ENCODE measurements at places on chromosomes 16 and 17.

- no peak for DNase-seq
Measured at GRCh38 chr16:85253084-85253941, 141.0 kb upstream of the CIBAR2 start.

GRCh38 chr16:70661918-70662641 is 15.7 kb downstream of the IL34 start:
- DNase-seq = no peak

DNA sequence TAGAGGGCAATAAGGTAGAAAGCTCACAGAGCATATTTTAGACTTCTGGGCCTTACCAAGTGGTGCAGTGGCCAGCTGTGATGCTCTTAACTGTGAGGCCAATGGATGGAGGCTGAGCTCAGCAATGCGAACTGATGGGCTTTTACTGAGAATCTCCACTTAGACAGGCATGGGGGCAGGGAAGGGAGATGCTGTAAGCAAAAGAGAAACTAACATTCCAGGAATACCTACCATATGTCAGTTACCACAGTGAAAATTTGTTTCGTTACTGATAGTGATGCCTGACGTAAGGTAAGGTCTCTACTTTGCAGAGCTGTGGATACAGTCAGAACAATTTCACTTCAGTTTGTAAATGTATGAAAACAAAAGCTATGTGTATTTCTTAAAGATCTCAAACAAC is 250.6 kb upstream of the ZFHX3 start:
- DNase-seq = no peak

DNA sequence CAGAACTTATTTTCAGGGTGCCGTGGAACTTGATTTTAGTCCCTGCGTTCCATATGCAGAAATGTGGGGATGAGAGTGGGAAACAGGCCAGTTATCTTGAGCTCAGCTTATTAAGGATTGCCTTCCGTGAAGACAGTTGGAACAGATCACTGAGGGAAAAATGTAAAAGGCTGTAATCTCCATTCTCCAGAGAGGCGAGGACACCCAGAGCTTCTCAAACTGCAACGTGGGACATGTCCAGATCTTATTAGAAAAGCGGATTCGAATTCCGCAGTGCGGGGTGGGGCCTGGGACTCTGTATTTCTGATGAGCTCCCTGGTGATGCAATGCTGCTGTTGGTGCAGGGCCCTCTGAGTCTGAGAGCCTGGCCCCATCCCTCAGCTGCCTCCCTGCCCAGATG is 185.6 kb upstream of the CIBAR2 start:
- no peak for DNase-seq

GRCh38 chr16:4240624-4241023 is 1.3 kb downstream of the SRL start:
- no peak for DNase-seq

DNA sequence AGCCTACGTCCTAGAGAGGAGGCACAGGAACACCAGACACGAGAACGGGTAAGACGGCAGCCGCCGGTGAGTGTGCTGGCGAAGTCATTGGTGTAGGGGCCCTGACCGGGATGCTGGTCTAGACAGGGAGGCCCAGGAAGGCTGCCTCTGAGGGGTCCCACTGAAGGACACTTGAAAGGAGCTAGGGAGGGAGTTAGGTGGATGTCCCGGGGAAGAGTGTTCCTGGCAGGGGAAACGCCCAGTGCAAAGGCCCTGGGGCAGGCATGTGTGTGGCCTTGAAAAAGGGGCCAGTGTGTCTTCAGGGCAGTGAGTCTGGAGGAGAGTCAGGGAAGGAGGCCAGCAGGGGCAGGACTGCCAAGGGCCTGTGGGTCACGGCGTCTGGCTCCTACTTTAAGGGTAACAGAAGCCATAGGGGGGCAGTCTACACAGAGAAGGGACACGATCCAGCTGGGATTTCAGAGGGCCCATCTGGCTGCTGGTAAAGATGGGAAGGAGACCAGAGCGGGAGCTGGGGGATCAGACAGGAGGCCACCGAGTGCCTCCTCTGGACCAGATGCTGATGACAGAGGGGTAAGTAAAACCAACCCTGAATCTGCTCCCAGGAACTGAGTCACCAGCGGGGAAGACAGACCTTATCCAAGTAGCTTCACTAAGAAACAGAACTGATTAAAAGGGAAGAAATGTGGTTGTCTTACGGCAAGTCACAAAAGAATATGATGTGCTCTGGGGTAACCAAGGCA is 115.9 kb downstream of the LITAF start:
- DNase-seq = no peak

- no peak for DNase-seq
Measured at GRCh38 chr16:3909791-3910583, 29.5 kb upstream of the CREBBP start.

GRCh38 chr16:10552998-10553491 is 27.4 kb downstream of the EMP2 start:
- no peak for DNase-seq

DNA sequence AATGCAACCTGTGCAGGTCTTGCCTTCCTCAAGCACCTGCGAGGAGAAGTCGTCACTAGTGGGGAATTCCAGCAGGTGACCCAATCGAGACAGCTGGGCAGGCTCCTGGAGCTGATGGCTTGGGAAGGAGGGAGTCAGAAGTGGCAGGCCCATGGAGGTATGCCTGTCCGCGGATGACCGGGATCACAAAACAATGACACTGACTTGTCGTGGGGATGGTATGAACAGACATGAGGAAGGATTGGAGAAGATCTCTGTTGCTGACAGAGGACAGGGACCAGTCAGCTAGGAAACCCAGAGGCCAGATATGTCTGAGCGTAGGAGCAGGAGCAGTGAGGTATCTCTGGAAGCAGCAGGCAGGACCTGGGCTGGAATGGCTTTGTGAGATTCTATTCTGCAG is 233.3 kb downstream of the SOX9 start:
- DNase-seq = no peak

- no peak for DNase-seq
Measured at GRCh38 chr17:77778636-77779489, 179.6 kb upstream of the TNRC6C start.

GRCh38 chr17:13222975-13223374 is 205.1 kb upstream of the ELAC2 start:
- DNase-seq = no peak

DNA sequence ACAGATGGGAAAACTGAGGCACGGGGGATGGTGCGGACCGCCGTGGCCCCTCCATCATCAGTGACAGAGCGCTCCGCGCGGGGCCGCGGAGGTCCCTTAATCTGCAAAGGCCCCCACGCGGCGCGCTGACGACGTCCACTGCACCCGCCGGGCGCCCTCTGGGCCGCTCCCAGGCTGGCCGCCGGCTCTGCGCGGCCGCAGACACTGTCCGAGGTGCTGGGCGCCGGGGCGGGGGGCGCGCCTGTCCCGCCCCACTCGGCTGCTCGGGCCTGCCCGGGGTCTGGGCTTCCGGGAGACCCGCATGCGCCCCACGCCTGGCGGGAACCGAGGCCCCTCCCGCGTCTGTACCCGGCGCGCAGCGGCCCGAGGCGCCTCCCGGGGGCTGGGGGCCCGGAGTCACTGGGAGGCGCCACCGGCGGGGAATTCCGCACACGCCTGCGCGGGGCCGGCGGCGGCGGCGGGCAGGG is 550 bp upstream of the RNF213 start:
- DNase-seq = no peak

DNA sequence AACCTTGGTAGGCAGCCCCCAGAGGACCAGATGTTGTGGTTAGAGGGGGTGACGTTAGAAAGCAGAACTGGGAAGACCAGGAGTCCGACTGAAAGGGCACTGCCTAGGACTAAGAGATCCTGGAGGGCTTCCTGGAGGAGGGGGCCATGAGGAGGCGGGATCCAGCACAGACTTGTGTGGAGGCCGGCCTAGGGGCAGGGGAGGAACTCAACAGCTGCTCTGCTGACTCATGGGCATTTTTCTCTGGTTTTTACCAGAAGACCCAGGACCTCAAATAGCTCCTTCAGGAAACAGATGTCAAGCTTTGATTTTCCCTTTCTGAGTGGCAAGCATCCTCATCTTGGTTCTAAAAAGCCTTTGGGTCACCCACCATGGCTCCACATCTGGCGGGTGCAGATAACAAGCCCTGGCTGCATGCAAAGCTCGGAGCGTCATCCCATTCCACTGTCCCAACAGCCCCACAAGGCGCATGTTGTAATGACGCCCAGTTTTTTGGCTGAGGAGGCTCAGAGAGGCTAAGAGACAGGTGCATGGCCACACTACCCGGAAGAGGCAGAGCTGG is 29.0 kb downstream of the IL21R start:
- no peak for DNase-seq

- no peak for DNase-seq
Measured at GRCh38 chr16:6229186-6229585, 1103.5 kb upstream of the RBFOX1 start.

DNA sequence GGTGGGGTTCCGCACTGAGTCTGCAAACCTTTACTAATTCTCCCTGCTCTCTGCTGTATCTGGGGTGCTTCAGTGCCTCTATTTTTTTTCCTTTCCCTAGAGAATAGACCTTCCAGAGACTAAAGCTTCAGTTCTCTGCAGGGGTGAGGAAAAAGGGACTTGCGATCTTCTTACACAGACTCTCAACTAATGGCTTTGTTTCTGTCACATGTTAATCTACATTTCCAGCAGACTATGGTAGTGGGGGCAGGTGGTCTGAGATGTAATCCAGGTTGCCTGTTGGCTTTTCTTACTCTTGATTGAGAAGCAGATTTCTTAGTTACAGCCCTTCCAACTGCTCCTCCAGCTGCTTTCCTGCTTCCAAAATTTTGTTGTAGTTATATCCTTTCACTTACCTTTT is 229.0 kb upstream of the NLRP1 start:
- DNase-seq = no peak

GRCh38 chr17:74037320-74037719 is 166.2 kb upstream of the RPL38 start:
- DNase-seq = no peak

DNA sequence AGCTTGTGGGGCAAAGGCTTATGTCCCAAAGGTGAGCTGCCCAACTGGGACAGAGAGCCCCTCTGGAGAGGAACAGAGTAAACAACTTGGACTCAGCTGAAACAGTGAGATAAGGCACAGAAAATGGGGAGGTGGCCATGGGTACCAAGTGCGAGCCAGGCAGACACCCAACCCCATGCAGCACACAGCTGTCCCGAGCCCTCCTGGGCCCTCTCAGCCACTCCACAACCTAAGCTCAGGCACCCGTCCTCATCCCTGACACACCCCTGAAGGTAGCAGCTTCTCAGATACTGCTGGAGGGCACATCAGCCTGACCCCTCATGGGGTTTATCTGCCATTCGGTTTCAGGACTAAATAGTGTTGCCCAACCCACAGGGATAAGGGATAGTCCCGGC is 4.8 kb upstream of the GFOD2 start:
- DNase-seq = no peak

DNA sequence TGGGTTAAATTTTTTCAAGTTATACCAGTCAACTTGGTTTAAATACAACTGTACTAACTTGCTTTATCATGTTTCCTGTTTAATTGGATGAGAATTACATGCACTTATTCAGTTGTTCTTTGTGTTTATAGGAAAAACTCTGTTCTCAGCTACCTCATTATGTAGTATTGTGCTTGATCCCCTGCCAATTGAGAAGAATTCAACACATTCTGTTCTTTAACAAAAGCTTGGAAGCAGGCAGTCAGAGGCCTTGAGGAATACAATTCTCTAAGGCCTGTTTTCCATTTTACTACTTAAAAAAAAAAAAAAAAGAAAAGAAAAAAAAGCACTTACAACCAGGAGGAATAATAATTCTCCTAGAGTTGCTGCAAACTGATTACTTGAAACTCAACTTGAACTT is 60.6 kb upstream of the CMIP start:
- no peak for DNase-seq

DNA sequence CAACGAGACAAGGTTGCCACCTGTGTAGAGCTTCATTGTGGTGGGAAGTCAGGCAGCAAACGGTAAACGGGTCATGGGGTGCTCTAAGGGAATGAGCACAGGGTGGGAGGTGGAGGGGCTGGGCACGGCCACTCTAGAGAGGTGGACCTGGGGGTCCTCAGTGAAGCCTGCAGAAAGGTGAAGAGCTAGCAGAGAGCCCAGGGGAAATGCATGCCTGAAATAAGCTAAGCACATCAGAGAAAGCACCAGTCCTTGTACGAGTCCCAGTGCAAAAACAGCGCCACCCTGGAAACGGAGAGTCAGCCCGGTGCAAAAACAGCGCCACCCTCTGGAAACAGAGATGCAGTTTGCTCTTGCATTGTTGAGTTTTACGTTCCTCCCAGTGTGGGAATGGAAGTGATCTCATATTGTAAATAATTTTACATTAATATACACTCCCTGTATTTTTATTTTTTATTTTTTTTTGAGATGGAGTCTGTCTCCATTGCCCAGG is 65.0 kb downstream of the TBC1D16 start:
- no peak for DNase-seq

GRCh38 chr17:11901931-11902330 is 95.3 kb downstream of the ZNF18 start:
- DNase-seq = no peak

GRCh38 chr16:51888016-51888415 is 658.9 kb downstream of the TOX3 start:
- DNase-seq = no peak

GRCh38 chr16:10597187-10597601 is 16.8 kb upstream of the EMP2 start:
- DNase-seq = no peak

- DNase-seq = no peak
Measured at GRCh38 chr17:58184308-58184985, 8.1 kb upstream of the EPX start.

DNA sequence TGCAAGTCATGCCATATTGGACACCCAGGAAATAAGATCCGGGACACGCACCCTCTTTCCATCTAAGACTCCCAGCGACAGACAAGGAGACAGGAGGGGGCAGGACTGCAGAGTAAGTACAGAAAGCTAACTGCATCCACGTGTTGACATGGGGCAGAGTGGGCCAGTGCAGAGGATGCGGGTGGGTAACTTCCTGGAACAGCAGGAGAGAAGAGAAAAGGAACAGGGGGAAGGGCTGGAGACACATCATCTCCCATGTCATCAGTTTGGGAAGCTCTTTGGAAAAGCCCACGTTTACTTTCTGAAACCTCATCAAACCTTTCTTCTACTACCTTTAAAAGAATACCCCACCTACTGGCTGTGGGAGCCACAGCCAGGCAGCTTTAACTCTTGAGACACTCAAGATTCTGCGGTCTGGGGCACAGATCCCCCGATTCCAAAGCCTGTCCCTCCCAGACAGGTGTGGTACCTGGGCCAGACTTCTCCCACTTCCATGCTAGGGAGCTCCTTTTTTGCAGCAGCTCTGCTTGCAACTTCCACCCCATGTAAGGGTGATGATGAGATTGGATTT is 273.5 kb upstream of the RPL38 start:
- no peak for DNase-seq

DNA sequence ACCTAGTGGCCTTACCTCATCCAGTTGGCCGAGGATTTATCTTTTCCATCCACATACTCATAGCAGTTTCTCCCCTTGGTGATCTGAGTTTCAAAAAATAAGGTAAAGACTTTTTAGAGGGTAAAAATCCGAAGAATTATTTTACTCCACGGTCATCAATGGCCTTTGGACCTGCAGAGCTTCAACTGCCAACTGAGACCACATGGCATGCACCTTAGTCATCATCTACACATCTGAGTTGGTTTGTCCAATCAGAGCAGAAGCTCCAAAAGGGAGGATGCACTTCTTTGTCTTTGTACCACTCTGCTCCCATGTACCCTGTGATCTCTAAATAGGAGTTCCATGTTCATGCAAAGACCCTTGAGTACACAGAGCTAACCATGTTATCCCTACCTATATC is 15.7 kb downstream of the PRDM7 start:
- DNase-seq = no peak

- no peak for DNase-seq
Measured at GRCh38 chr16:84643180-84643583, 5.1 kb upstream of the KLHL36 start.

GRCh38 chr17:80892900-80893603 is 98.6 kb upstream of the CHMP6 start:
- no peak for DNase-seq
